PC-9 (cell line): ENCODE measurements at places on chromosomes 16 and 17.

DNA sequence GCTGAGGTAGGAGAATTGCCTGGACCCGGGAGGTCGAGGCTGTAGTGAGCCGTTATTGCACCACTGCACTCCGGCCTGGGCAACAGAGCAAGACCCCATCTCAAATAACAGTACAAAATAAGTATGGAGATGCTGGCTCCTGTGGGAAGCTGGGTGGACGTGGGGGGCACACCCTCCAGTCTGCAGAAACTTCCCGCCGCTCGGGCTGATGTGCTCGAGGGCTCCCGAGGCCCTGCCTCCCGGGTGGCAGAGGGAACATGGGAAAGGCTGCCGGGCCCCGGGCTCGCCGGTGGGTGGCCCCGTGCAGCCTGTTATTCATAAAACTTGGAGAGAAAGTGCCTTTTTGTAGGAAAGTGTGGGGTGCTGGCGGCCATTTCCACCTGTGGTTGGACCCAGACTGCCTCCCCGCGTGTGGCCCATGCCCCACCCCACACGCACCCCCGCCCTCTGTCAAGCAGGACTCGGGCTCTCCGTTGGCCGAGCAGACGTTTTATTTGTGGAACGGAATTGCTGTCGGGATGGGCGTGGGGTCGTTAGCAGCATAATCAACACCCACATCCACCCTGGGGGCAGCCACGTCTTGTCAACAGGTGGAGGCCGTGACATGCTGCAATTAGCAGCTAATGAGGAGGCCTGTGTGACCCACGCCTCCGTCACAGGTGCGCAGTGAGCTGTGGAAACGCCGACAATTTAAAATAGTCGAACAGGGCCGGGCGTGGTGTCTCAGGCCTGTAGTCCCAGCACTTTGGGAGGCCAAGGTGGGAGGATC lies 7.4 kb upstream of the CIAO3 start:
- DNase-seq = no peak

- no peak for DNase-seq
These were observed 58.4 kb upstream of the MTMR4 start for GRCh38 chr17:58572846-58573245.

DNA sequence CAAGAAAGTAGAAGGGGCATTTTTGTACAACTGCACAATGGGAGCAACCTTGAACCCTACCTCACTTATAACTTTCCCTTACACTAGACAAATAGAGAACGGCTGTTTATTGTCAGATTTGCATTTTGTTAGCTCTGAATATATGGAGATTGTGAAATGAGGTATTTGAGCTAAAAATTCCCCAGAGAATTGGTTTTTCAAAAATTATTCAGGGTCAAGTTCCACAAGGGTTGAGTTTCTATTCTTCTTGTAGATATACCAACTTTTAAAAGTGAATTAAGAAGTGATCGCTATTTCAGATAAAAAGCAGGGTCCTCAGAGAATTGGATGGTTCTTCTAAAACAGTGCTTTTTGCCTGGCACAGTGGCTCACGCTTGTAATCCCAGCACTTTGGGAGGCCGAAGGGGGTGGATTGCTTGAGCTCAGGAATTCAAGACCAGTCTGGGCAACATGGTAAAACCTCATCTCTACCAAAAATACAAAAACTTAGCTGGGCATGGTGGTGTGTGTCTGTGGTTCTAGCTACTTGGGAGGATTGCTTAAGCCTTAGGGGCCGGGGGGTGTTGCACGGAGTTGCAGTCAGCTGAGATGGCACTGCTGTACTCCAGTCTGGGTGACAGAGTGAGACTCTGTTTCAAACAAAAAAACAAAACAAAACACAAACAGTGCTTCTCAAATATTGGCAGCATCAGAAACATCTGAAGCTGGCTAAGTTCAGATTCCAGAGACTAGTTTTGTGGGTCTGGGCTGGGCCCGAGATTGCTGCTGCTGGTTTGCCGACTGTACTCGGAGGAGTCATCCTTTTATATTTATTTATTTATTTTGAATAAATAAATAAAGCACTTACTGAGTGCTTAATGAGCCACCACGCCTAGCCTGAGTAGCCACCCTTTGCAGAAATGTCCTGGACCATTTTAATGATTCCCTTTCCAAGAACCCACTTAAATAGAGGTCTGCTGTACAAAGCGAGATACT lies 50.9 kb downstream of the PECAM1 start:
- no peak for DNase-seq

DNA sequence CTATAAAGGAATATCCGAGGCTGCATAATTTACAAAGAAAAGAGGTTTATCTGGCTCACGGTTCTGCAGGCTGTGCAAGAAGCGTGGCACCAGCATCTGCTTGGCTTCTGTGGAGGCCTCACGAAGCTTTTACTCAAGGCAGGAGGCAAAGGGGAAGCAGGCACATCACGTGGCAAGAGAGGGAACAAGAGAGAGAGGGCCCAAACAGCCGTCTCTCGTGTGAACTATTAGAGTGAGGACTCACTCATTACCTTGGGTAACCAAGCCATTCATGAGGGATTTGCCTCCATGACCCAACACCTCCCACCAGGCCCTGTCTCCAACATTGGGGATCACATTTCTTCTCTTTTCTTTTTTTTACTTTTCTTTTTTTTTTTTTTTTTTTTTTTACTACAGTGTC lies 7.5 kb upstream of the ALKBH5 start:
- no peak for DNase-seq

- DNase-seq = no peak
These were observed 22.5 kb upstream of the DYNLL2 start for GRCh38 chr17:58060596-58061191.

DNA sequence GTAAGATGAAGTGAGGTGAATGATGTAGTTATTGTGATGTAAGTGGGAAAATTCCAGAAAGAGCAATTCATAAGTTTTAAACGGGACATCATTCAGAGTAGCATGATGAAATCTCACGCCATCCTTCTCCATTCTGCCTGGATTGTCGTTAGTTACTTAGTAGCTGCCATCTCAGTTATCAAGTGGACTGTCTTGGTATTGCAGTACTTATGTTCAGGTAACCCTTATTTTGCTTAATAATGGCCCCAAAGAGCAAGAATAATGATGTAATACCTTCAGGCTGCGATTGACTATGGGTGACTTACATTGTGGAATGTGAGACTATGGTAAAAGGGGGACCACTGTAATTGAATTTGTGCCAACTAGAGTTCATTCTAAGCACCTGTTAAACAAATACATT lies 234.1 kb upstream of the TOM1L1 start:
- DNase-seq = no peak

DNA sequence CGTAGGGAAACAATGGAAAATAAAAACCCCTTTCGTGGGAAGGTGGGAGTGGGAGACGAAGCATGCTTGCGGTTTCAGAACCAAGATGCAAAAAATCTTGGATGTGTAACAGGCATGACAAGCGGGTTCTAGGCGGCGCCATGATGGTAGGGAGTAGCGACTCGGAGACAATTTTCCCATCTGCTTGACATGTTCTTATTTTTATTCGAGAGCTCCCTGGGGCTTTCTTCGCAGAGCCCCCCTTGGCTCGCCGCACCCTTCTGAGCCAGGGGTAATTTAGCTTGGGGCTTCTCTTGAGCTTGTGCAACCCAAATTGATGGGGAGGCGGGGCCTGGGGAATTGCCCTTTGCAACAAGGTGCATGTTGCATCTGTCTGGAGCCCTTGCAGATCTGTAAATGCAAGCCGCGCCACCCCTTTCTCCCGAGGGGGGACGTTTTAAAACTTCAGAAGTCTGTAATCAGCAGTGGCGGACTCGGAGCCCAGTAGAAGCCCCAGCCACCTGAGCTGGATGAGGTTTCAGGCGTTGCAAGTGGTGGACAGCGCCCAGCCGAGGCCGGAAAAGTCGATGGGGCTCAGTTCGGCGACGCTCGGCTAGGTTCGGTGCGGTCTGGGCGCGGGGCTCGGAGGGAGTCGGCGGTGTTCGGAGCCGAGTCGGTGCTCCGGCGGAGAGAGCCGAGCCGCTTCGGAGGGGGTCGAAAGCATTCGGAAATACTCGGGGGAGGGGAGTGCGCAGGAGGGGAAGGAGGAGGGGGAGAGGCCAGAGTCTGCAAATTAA lies 2.9 kb downstream of the GNAO1 start:
- DNase-seq = no peak

- peak; percentile 89 for DNase-seq
These were observed 13.7 kb upstream of the CNGB1 start for GRCh38 chr16:57984443-57985203.

GRCh38 chr17:77846531-77847085 lies 111.9 kb upstream of the TNRC6C start:
- DNase-seq = no peak

GRCh38 chr16:27236635-27237218 lies 31.8 kb downstream of the NSMCE1 start:
- no peak for DNase-seq

- peak; percentile 55 for DNase-seq
These were observed 178.3 kb downstream of the MRTFB start for GRCh38 chr16:14249291-14250032.

- no peak for DNase-seq
These were observed 9.5 kb downstream of the PYCARD start for GRCh38 chr16:31192856-31193642.

- no peak for DNase-seq
These were observed 20.9 kb downstream of the NLRP1 start for GRCh38 chr17:5563456-5563855.

GRCh38 chr17:59707971-59708430 lies 547 bp downstream of the VMP1 start:
- DNase-seq = no peak

GRCh38 chr16:58628845-58629732 lies 537 bp downstream of the CNOT1 start:
- DNase-seq = no peak

GRCh38 chr16:7597677-7598076 lies 265.0 kb downstream of the RBFOX1 start:
- no peak for DNase-seq

DNA sequence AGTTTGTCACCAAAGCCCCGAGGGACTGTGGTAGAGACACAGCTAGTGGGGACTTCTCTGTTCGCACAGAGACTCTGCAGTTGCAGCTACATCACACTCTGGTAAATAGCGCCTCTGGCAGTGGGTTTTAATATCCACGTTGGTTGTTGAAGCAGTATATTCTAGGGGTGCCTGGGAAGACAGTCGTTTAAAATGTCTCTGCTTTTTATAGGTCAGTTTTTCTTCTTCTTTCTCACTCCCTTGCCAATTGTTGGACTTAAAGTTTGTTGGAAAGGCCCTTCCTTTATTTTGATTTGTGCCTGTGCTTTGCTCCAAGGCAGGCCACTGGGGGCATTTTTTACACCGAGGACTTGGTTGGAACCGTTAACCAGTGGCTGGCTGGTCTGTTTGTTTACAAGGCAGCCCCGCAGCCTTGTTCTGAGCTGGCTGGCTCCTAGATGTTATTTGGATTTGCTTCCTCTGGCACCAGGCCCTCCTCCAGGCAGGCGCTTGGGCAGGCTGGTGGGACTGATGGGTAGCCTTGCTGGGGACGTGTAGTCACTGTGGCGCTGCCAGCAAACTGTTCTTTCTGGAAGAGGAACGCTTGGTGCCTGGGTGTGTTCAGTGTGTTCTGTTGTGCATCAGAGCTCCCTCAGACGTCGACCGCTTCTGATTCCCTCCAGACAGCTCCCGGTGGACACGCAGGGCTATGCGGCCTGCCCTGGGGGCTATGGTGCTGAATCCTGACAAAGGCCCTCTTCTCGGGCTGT lies 218.2 kb upstream of the CHMP6 start:
- no peak for DNase-seq

- DNase-seq = no peak
These were observed 1.4 kb upstream of the ATP6V0A1 start for GRCh38 chr17:42457107-42457792.

DNA sequence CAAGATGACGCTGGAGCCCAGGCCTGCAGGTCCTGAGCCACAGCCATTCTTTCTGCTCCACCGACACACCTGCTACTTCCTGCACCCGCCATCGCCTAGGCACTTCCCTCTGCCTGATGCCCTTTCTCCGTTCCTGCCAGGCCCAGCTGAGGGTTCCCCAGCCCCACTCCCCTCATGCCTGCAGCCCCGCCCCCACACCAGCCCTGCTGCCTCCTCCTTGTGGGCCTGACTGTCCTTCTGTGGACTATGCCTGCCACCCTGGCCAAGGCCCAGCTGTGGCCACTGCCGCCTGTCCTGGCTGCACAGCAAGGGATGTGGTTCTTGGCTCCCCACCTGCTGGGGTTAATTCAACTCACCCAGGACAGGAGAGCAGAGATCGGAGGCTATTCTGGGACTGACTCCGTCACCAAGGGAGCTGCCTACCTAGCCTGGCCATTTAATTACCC lies 7.5 kb downstream of the NATD1 start:
- no peak for DNase-seq

DNA sequence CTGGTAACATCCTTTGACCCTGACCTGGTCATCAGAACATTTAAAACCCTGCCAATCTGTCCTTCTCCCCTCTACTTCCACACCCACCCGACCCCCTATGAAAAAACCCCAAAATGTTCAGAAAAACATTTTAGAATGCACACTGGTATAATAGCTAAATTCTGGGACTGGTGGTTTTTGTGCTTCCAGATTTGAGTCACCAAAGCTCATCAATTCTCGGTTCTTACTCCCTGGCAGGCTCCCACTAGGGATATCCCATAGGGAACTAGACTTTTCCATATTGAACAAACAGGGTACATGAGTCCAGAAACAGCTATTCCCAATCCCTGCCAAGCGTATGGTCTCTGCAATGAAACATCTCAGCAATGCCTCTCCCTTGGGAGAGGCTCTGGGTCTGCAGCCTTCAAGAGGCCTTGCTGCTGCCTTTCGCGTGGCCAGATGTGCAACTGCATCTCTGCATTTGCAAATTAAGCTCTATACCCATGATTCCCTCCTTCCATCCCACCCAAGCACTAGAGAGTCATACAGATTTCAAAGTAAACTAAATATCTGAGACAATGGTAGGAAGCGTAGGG lies 67.7 kb downstream of the SMG6 start:
- no peak for DNase-seq

DNA sequence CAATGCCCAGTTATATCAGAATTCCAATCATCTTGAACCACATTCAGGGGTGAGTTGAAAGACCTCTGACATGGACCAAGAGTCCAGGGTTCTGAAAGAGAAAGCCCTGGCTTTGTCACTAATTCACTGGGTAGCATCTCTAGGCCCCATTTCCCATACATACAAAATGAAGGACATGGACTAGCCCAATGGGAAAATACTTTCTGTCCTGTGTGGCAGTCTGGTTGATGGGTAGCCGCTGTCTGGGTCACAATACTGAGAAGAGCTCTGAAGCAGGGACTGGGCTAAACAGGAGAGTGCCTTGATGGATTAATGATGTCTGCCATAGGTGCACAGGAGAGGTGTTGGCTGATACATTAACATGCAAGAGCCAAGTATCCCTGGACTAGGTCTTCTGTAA lies 214.3 kb downstream of the RAB11FIP4 start:
- DNase-seq = no peak

DNA sequence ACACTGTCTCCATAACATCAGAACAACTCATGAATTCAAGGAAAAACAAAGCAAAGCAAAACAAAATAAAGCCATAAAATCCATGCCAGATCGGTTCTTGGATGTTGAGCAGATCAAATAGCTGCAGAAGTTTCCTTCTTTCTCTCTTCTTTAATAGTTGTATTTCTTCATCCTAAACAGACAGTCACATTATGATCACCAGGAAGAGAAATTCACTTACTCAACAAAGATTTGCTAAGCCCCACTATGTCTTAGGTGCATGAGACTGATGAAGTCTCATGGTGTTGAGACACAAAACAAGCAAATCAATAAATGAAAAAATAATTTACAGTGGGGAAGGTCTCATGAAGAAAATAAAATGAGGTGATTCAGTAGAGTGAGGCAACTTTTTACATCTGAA lies 72.8 kb downstream of the WIPI1 start:
- no peak for DNase-seq
